ENCODE measurements at places on chromosomes 6 and 20.

DNA sequence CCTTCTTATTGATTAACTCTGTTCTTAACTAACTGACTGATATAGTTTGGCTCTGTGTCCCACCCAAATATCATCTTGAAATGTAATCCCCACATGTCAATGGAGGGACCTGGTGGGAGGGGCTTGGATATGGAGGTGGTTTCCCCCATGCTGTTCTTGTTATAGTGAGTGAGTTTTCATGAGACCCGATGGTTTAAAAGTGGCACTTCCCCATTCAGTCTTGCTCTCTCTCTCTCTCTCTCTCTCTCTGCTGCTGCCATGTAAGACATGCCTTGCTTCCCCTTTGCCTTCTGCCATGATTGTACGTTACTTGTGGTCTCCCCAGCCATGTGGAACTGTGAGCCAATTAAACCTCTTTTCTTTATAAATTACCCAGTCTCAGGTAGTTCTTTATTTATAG, 81.8 kb upstream of the SPACA1 start:
- DNase-seq: no peak

GRCh38 chr6:33695451-33695887, 16.0 kb downstream of the UQCC2 start:
- no peak for DNase-seq

GRCh38 chr6:137084865-137085617, 40.3 kb upstream of the IL20RA start:
- DNase-seq: no peak

DNA sequence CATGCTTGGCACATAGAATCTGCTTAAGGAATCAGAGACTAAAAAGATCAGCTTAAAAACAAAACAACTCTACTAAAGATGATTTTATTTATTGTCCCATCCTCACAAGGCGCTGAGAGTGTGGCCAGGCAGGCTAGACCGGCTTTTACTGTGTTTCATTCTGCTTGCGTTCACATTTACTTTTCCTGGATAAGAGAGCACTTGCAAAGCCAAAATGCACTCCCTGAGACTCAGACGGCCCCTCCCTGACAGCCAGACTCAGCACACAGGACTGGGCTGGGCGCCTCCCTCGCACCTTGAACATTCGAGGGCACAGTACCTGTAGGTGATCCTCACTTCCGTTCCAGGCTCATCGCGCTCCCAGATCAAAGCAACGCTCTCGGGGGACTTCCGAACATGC, 10.2 kb downstream of the ACSS1 start:
- DNase-seq: no peak

GRCh38 chr6:28983838-28984237, 21.3 kb downstream of the ZNF311 start:
- no peak for DNase-seq

- DNase-seq: no peak
These were observed 14.4 kb upstream of the TRIB3 start for GRCh38 chr20:366041-366718.

GRCh38 chr20:24863356-24863755, 85.7 kb upstream of the CST7 start:
- DNase-seq: no peak

- peak; percentile 69 for DNase-seq
These were observed 8.3 kb downstream of the CD109 start for GRCh38 chr6:73704260-73704659.

GRCh38 chr6:15961635-15962448, 167.0 kb upstream of the MYLIP start:
- no peak for DNase-seq

DNA sequence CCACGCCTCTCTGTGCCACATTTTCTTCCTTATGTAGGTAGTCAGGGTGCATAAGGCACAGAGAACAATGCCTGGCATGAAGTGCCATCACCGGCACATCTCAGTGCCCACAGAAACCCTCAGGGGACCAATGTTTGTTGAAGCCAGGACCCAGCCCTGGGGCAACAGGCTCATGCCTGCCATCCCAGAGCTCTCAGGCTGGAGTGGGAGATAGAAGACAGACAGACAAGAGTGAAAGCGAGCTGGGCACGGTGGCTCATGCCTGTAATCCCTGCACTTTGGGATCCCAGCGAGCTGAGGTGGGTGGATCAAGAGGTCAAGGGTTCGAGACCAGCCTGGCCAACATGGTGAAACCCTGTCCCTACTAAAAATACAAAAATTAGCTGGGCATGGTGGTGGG, 13.5 kb downstream of the EFCAB8 start:
- no peak for DNase-seq

- DNase-seq: no peak
These were observed 141.2 kb downstream of the JARID2 start for GRCh38 chr6:15387118-15387517.

GRCh38 chr6:117870486-117871242, 36.4 kb upstream of the SLC35F1 start:
- no peak for DNase-seq

- DNase-seq: no peak
These were observed 428.6 kb downstream of the TFAP2A start for GRCh38 chr6:9986273-9986672.

DNA sequence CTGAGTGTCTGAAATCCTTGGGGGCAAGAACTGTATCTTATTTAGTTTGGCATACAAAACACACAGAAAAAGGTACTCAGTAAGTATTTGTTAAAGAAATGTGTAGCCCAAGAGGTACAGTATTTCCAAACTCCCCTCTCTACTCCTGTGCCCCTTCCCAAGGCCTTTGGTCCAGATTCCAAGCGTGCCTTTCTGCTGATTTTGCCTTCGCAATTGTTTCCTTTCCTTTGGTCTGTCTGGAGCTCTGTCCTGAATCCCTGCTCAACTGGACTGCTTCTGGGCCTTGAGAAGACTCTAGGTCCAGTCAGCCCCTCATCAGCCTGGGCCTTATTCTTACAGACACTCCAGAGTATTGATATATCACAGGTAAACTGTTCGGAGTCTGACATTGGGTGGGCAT, 122.2 kb upstream of the SYNCRIP start:
- no peak for DNase-seq

DNA sequence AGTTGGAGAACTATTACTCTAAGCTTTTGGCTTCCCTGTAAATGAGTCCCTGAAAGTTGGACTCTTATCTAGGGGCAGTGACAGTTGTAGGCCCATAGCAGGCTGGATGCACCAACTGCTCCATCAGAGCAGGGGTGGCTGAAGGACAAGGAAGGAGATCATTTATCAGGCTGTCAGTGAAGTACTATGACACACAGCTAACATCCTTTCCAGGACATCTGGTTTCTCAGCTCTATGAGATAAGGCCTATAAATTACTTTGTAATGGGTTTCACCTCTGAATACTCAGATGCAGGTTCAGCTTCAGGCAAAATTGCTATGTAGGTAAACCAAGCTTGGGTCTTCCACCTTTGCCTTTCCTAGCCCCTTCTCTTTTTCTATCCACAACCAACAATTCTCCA, 468.5 kb downstream of the KIF16B start:
- no peak for DNase-seq

DNA sequence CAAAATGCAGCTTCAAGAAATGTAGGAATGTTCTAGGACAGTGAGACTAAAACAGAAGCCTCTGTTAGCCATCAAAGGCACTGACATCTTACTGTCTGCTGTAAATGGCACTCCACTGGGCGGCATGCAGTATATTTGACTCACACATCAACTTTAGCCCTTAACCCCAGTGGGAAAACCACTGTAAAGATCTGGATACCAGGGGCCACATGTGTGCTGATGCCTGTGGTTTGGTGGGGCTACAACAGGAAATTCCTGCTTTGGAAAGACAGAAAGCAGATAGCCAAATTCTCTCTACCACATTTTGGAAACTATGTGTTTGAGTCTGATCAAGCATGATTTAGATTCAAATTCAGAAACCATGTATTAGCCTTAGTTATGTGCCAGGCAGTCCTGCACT, 4.3 kb downstream of the PFDN4 start:
- no peak for DNase-seq

- DNase-seq: no peak
These were observed 622.3 kb upstream of the ARID1B start for GRCh38 chr6:156154896-156155295.

DNA sequence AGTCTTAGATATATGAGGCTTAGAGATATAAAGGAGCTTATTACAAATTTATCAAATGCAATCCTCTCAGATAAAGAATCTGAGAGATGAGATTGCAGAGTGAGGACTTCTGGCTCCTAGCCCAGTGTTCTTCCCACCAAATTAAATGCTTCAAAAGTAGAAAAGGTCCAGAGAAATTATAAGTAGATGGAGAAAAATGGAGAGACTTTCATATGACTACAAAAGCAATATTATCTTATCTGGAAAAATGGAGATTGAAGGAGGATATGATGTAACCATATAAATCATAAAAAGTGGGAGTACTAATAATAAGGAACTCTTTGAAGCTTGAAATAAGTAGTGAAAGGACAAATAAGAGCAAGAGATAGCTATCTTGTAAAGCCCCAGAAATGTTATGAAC, 2.8 kb downstream of the KCTD20 start:
- no peak for DNase-seq

- DNase-seq: no peak
These were observed 174.9 kb downstream of the ISM1 start for GRCh38 chr20:13396022-13396421.

DNA sequence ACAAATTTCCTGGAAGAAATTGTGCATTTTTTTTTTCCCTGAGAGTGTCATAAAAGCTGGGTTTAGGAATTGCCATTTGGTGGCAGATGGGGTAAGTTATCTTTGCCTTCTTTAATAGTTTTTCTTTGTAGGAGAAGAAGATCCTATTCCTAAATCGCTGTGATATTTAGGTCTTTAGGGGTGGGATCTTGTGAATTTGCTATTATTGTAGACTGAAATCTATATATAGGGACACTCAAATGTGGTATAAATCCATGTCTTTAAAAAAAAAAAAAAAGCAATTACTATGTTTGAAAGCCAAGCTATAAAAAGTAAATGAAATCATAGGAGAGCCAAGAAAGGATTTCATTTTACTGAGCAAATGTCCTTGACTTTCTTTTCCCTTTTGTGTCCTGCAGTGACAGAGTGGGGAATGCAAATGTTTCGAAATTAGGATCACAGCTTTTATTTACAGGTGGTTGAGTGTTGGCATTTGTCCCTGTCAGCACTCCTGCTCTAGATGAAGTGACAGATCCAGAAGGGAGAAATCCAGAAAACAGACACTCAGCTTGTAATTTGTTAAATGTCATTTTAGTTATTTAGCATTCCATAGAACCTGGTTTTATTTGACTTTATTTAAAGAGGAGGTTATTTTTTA, 29.4 kb downstream of the TIAM2 start:
- no peak for DNase-seq

- DNase-seq: no peak
These were observed 506.6 kb downstream of the DHX35 start for GRCh38 chr20:39468703-39469102.

GRCh38 chr6:43676962-43677606, 10.5 kb downstream of the MRPS18A start:
- DNase-seq: no peak

DNA sequence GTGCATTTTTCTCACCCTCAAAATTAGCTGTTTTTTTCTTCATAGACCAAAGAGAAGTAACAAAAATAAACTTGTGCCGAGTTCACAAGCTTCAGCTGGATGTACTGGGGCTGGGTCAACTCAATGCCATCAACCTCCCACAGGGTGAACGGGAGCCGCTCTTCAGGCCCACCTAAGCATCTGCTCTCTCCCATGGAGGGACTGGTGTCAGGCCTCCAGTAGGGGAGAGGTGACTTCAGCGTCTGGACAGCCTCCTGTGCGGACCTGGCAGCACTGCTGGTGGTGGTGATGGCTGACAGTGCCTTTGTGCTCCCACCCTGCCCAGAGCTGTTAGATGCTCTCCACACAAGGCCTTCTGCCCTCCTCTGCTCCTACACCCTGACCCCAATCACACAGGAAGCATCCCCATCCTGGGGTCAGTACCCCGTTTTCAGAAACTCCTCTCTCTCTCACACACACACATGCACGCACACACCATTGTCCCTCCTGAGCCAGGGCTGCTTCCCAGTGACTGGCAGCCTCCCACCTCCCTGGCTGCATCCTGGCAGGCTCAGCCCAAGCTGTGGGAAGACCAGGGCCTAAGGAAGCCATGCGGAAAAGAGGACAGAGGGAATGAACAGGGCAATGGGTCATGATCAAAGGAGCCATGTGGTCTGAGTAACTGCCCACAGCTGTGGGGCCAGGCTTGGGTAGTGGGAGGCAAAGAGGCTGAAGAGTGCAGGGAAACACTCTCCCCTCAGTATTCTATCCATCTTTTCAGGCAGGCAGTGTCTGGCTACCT, 17.7 kb downstream of the CST8 start:
- no peak for DNase-seq

DNA sequence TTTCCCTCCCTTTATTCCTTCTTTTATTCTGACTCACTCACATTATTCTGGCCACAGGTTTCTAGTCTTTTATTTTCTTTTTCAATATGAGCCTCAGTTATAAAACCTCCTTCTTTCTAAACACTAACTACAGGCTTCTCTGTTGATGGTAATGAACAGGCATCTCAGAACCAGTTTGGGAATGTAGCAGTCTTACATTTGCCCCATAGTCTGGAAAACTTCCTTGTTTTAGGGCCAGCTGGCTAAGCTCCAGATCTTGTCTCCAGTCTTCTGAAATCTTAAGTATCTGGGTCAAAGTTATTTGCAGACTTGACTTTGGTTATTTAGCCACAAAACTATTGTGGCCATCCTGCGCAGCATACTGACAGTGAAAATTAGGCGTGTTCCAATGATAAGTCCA, 97.0 kb upstream of the MAN1A1 start:
- DNase-seq: no peak

DNA sequence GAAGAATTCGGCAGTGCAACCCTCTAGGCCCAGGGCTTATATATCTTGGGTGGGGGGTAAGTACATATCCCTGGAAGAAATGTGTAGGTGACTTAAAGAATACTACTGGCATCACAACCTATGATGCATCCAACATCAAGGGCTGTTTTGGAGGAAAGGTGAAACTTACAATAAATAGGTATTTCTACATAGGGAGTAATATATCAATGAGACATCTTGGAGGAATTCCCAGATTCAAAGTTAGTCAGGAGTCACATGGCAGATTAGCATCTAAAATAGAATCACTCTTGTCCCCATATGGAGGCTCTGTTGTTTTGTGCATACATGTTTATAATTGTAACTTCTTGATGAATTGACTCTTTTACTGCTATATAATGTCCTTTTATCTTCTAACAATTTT, 375.5 kb downstream of the PAX1 start:
- DNase-seq: no peak

DNA sequence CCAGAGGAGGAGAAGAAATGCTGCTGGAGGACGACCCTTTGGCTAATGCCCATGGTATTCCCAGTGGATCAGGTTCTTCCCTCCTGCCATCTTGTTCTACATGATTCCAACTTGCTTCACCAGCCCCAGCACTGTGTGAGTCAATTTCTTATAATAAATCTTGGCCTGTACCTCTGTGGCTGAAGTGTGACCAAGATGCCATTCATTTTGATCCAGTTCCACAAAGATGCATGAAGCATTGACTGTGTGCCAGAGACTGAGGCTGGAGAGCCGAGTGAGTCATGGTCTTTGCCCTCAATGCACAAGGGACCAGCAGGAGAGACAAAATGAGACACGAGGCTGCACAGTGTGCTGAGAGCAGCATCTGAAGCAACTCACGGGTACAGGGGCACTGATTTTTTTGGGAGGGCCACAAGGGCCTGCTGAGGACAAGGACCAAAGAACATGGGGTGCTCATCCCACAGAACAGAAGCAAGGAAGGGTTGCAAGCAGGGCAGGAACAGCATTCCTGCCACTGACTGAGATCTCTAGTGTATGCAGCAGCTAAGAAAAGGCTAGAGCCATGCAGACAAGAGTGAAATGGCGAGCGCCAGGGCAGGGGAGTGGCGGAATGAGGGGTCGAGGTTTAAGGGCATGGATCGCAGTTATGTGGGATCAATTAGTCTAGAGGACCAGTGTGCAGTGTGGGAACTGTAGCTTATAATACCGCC, 207.0 kb downstream of the THBS2 start:
- no peak for DNase-seq

Measured in activated CD8-positive, alpha-beta memory T cell treated with anti-CD3 and anti-CD28 coated beads, Interleukin-2, amount 50 U/mL, for 48 hours (primary cell).